ENCODE measurements at places on chromosomes 11 and 22. TPM values are rescaled to one million over a fixed set of nuclear protein-coding genes. Genes with fewer than 3 reads are reported as not detected.

DNA sequence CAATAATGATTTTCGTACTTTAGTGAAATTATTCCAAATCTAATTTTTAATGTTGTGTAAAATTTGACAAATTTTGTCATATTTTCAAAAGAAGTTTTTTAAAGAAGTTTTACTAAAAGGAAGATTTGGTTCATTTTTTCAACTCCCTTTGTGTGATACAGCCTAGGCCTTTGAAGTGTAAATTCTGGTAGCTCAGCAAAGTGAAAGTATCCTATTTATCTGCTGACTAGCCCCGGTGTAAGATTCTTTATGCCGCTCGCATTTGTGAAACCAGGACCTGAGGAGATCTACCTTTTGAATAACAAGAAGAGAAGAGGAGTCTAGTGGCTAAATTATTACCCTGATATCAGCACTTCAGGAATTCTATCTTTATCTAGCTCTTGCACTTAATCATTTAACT lies 177.4 kb downstream of the JRKL start:
- no peak for DNase-seq

DNA sequence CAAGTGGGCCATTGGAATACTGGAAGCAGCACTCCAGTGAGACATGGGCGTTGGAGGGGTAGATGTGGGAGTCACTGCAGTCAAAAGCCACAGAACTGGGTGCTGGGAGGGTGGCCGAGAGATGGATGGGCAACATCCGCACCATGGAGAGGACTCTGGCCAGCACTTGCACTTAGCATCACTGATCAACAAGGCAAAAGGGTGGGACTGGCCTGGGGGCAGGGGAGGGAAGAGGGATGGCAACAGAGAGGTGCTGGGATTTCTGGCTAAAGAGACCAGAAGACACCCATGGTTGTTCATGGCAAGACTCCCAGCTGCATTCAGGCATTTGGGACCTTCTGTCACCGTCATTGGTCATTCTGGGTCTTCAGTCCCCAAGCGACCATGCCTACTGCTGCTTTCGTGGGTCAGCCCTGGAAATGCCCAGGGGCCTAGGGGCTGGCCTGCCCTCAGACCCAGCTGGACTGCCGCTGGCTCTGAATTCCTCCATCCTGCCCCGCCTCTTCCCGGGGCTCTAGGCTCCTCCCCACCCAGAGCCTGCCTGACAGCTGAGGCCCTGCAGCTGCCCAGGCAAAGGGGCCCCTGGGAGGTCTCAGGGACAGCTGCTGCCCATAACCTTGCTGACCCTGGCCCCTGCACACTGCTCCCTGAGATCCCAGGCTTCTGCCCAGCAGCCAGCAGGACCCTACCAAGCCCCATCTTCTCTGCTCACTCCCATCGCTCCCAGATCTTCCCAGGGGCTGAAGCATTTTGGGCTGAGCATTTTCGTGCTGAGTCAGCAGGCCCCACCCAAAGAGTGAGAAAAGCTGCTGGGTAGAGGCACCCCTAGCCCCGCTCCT lies 13.0 kb upstream of the CDC42EP2 start:
- peak; percentile 77 for DNase-seq

DNA sequence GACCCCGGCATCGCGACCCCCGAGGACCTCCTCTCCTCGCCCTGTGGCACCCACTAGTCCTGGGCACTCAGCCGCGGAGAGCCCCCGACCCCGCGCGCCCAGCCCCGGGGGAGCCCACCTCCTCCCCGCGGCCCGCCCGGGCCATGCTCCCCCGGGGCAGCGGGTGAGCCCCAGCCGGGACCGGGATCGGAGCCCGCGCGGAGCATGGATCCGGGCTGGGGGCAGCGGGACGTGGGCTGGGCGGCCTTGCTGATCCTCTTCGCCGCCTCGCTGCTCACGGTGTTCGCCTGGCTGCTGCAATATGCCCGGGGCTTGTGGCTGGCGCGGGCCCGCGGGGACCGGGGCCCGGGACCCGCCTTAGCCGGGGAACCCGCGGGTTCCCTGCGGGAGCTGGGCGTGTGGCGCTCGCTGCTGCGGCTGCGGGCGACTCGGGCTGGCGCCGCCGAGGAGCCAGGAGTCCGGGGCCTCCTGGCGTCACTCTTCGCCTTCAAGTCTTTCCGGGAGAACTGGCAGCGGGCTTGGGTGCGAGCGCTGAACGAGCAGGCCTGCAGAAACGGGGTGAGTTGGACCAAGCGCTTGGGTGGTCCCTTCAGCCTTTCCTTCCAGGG lies 498 bp downstream of the C2CD2L start:
- DNase-seq, result no peak

- DNase-seq, result no peak
Observed at GRCh38 chr22:26952451-26953011, 295.1 kb downstream of the MIAT start.

DNA sequence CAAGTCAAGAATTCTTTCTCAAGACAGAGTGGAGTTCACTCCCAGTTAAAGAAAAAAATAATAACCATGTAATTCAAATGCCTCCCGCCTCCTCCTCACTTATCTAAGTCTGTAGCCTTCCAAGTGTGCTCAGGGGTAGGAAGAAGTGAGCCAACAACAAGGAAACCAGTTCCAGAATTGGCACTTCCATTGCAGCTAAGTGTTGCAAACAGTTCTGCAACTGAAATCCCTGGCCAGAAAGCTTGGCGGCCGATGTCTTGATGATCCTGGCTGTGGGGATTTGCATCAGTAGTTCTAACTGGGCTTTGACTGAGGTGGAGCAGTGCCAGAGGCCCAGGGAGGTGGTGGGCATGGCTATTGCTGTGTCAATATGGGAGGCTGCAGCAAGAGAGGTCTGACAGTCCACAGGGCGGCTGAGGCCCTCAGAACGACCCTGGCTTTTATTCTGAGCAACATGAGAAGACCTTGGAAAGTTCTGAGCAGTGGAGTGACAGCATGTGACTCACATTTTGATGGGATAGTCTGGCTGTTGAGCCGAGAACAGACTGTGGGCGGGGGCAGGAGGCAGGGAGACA lies 19.2 kb downstream of the DHCR7 start:
- no peak for DNase-seq

- DNase-seq, result no peak
Observed at GRCh38 chr11:118768690-118769089, 22.3 kb downstream of the DDX6 start.

Gene CNTF
- 3.4 TPM for total RNA-seq

DNA sequence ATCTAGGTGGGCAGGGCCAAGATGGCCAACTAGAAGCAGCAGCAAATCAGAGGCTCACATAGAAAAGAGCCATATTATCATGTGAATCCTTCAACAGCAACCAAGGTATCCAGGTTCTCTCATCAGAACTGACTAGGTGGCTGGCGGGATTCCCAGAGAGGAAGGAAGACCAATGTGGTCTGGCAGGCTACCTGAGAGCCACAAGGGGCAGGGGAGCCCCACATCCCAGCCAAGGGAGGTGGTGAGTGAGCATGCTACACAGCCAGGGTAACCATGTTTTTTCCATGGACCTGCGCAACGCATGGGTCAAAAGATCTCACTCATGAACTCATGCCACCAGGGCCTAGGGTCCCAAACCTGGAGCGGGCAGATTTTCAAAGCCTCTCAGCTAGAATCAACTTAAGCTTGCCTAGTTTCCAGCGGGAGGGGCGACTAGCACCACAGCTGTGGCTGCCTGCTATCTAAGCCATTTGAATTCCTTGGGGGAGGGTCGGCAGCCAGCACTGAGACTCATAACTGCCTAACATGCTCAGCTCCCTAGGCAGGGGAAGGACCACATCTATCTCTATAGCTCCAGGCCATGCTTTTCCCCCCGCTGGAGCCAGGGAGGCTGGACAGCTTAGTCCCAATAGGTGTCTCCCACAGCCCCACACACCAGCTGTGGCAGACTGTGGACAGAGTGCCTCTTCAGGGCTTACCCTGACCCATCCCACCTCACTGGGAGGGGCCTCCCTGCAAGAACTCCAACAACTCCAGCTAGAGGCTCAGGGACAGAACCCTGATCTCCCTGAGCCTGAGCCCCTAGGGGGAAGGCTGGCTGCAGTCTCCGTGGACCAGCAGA lies 28.7 kb upstream of the CASP12 start:
- DNase-seq, result no peak

- DNase-seq, result no peak
Observed at GRCh38 chr22:39954584-39955055, 5.6 kb upstream of the TMA7B start.

Gene KCNJ11
- total RNA-seq, result 1.5 TPM

Gene GAS2L1
- 36.2 TPM for total RNA-seq

DNA sequence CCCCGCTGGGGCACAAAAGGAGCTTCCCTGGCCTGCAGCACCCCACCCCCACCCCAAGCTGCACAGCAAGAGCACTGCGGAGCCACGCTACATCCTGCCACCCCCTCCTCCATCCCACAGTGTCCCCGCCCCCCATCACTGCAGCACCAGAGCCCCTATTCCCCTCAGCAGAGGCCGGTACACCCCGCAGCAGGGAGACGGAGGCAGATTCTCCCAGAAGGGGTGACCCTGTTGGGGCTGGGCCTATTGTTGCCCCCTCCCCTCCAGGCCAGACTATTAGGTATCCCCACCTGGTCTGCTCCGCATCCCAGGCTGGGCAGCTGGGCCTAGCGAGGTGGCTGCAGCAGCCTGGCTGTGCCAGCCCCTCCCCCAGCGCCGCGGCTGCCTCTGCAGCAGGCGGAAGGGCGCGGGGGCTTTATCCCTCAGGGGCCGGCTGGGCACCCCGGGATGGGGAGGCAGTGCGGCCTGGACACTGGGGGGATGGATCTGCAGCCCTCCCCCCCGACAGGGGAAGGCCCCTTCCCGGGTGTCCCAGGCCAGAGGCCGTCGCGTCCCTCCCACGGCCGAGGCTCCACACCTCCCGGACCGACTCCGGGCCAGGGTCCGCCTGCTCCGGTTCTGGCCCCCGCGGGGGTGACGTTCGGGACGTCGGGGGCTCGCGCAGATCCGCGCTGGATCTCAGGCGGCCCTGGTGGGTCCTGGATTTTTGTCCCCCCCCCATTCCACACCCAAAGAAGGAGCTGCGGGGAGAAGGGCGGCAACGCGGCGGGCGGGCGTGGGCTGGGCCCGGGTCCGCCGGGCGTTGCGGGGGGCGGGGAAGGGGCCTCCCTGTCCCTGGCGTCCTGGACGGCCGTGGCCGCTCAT lies 943 bp downstream of the DUSP8 start:
- peak; percentile 82 for DNase-seq

Gene GAL3ST3
- not detected for total RNA-seq

Gene DAGLA
- 3.9 TPM for total RNA-seq
